ENCODE measurements at places on chromosomes 7 and 10.

GRCh38 chr10:121064491-121064890 is 213.3 kb downstream of the WDR11 start:
- DNase-seq: no peak

DNA sequence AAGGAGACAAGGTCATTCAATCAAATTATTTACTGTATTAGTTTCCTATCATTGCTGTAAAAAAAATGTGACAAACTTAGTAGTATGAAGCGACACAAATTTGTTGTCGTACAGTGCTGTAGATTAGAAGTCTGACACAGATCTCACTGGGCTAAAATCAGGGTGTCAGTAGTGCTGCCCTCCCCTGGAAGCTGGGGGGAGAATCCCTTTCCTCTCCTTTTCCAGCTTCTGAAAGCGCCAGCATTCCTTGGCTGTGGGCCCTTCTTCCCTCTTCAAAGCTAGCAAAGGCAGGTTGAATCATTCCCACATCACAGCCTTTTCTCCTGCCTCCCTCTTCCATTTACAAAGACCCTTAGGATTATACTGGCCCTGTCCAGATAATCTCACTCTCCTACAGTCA is 28.0 kb downstream of the VPS41 start:
- DNase-seq: no peak

- no peak for DNase-seq
These were observed 43.0 kb upstream of the MACC1 start for GRCh38 chr7:20260223-20260622.

GRCh38 chr7:31249671-31250070 is 90.9 kb downstream of the NEUROD6 start:
- DNase-seq: no peak

DNA sequence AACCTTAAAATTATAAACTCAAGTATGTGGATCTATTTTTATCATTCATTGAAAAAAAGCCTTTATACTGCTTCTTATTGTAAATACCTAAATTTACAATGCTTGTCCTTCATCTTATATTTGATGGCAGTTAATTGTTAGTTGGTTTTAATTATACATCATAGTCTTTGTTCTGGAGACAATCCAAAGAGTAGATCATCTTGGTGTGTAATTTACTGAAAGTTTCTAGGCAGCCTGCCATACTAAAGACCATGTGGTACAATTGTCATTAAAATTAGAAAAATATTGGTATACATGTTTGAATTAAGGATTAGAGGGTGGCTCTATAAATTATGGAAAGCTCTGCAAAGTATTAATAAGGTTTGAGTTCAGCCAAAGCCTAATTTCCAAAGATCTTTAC is 231.4 kb downstream of the KCND2 start:
- DNase-seq: no peak

GRCh38 chr7:139718141-139718540 is 59.7 kb downstream of the HIPK2 start:
- DNase-seq: no peak

All from non-pigmented ciliary epithelial cell (primary cell).